ENCODE measurements at places on chromosomes 16 and 17. TPM values are rescaled to one million over a fixed set of nuclear protein-coding genes. Genes with fewer than 3 reads are reported as not detected.

The NPTX1 gene
- total RNA-seq = 0.59 TPM

The PRDM7 gene
- total RNA-seq = not detected

- no peak for DNase-seq
Measured at GRCh38 chr17:1783271-1783670, 21.4 kb downstream of the SERPINF1 start.

GRCh38 chr17:48626245-48627117 lies at the start of gene HOXB9:
Gene HOXB9 (minus strand): TSS chr17:48626358. CDS start chr17:48626269, 89 bp downstream.
- DNase-seq = no peak

All from tibial nerve (tissue), 4 donors.